ENCODE measurements at places on chromosomes 1 and 21.

DNA sequence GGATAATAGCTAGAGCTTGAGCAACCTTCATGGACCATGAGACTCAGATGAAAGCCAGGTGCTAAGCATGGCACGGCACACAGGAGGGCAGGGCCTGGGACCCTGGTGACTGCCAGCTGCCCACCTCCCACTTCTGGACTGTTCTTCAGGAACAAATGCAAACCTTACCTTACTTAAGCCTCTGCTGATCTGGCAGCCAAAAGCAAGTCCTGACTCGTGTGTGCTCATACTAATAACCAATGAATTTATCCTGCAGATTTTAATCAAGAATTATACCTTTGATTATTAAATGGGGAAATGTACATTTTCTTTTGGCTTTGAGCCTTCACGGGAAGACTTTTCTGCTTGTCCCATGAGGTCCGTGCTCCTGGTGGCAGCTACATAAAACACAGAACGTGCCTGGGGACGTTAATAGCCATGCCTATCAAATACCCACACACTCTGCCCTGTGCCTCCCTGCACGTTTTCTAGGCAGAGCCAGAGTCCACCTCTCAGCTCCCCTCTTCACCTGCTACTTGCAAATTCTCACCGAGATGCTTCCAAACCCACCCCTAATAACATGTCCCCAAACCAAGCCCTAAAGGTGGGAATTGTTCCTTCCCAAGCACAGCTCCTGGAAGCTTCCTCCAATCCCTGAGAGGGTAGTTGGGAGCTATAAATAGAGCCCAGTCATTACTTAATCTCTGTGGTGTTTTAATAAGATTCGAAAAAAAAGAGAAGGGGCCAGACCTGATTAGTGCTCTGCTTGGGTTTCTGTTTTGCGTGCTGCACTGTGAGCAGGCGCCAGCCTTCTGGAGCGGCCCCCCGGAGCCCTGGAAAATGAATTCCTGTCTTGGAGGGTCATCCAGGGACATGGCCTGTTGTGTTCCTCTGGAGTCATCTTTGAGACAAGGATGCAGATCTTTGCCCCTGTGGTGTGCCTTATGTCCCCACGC lies 33.5 kb downstream of the SLC1A7 start:
- peak; percentile 50 for DNase-seq

GRCh38 chr1:94738371-94738770 lies 81.8 kb upstream of the SLC44A3 start:
- DNase-seq: peak; percentile 30

GRCh38 chr1:162070825-162071224 lies 1.3 kb downstream of the NOS1AP start:
- DNase-seq: no peak

- DNase-seq: peak; percentile 81
These were observed 45.1 kb downstream of the SCCPDH start for GRCh38 chr1:246769306-246769705.

- DNase-seq: peak; percentile 80
These were observed 6.9 kb upstream of the S100A2 start for GRCh38 chr1:153572569-153573015.

DNA sequence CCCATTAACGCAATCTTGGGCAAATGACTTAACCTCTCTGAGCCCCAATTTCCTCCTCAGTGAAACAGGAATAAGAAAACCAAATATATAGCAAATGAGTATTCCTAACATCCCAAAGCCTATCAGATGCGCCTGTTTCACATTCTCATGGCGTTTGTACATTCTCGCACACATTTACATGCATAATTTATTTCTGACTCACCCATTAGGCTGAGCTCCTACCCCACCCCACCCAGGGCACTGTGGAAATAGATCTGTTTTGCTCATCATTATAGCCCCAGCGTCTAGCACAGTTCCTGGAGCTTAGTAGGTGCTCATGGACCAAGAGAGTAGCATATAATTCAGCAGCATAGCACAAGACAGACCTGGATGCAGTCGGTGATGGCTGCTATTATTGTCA lies 146.1 kb upstream of the VANGL1 start:
- peak; percentile 89 for DNase-seq

- no peak for DNase-seq
These were observed 29.8 kb downstream of the PGM1 start for GRCh38 chr1:63622849-63623566.

DNA sequence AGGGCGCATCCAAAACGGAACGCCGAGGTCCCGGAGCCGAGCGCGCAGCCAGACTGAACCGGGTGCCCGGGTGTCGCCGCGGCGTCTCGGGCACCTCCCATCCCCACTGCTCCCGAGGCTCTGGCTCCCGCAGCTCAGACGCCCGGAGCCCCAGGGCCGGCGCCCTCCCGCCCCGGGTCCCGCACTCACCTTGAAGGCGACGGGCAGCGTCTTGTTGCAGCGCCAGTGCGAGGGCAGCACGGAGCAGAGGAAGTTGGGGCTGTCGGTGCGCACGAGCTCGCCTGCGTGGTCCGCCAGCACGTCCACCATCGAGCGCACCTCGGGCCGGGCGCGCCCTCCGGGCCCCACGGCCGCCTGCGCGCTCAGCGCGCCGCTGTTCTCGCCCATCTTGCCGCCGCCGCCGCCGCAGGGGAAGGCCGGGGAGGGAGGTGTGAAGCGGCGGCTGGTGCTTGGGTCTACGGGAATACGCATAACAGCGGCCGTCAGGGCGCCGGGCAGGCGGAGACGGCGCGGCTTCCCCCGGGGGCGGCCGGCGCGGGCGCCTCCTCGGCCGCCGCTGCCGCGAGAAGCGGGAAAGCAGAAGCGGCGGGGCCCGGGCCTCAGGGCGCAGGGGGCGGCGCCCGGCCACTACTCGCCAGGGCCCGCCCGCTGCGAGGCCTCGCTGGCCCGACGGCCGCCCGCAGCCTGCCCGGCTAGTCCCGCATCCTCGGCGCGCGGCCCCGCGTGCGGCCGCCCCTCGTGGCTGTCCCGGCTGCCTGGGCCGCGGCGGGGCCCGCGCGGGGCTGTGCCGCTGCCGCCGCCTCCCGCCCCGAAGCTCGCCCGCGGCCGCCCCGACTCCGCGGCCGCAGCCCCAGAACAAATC lies 447 bp downstream of the RUNX3 start:
- DNase-seq: no peak

All from fibroblast of skin of abdomen (primary cell).